A172 (cell line): ENCODE measurements at places on chromosomes 16 and 17. TPM values are rescaled to one million over a fixed set of nuclear protein-coding genes. Genes with fewer than 3 reads are reported as not detected.

- no peak for DNase-seq
Measured at GRCh38 chr17:73360961-73361761, 49.4 kb upstream of the CDC42EP4 start.

DNA sequence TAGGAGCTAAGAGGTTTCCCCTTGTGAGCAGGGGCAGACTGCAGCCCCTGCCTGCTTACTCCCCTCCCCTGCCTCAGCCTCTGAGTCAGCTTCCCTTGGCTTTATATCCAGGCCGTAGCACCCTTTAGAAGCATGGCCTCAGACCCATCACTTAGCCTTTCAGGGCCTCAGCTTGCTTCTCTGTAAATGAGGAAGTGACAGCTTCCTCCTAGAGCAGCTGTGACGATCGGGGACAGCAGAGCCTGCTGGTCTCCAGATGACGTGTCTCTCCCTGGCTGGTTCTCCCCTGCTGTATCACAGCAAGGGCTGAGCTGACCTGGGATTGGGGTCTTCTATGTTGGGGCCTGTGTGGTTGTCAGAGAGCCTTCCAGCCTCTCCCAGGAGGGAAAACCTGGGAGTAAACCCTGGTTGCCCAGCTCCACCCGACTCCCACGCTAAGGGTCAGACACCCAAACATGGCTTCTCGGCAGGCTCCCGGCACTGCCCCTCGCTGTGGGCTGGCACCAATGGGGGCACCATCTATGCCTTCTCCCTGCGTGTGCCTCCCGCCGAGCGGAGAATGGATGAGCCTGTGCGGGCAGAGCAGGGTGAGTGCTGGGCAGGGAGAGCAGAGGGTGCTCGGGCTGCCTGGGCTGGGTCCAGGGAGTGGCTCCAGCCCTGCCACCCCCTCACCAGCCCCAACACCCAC lies 16.3 kb upstream of the MYO15B start:
- no peak for DNase-seq

GRCh38 chr16:89446136-89446974 lies 44.0 kb downstream of the ANKRD11 start:
- DNase-seq = no peak

ITGAD gene
- total RNA-seq = not detected in 2 replicates

GRCh38 chr17:50289278-50289677 lies 15.0 kb downstream of the TMEM92 start:
- DNase-seq = no peak

DNA sequence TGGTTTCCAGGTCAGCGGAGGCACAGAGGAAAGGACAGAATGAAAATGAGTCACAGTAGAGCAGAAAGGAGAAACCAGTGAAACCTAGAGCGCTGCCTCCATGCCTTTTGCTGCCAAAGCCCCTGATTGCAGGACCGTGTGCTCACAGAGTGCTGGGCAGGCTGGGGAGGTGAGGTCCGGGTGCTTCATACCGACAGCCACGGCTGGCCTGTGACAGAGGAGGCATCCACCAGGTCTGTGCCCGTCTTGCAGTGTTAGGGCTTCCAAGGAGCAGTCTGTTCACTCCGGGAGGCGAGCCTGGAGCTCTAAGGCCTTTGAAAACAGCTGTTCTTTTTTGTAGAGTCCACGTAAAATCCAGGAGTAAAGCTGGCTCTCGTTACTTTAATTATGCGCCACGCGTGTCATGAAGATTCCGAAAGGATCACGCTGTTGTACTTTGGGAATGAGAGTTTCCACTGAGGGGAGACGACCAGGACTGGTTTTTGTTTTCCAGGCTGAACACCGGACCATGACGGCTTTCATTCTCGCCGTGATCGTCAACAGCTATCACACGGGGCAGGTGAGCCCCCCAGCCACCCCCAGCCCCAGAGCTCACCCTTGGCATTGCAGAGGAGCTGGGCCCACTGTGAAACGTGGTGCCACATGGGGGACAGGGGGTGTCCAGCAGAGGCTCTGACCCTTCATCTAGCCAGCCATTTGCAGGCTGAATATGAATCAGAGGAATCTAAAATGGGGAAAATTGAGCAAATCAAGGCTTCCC lies 108.5 kb upstream of the CHMP6 start:
- DNase-seq = no peak

- peak; percentile 57 for DNase-seq
Measured at GRCh38 chr16:51327001-51327400, 175.9 kb upstream of the SALL1 start.

GRCh38 chr17:75976175-75976848 lies 2.7 kb downstream of the ACOX1 start:
- no peak for DNase-seq

DNA sequence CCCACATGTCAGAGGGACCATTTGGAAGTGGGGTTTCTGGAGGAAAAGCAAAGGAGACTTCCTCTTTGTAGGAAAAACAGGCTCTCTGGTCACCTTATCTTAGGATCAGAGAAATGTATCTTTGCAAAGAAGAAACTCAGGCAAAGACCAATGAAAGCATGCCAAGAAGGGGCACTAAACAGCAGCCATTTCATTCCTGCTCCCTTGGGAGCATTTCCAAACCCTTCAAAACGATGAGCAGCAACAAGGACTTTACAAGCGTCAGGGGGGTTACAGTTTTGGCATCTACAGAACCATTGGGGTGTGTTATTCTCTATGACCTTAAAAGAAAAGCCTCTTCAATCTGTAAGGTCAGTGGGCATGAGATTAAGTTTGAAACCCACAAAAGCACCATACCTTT lies 122.8 kb downstream of the SMG6 start:
- no peak for DNase-seq

DNA sequence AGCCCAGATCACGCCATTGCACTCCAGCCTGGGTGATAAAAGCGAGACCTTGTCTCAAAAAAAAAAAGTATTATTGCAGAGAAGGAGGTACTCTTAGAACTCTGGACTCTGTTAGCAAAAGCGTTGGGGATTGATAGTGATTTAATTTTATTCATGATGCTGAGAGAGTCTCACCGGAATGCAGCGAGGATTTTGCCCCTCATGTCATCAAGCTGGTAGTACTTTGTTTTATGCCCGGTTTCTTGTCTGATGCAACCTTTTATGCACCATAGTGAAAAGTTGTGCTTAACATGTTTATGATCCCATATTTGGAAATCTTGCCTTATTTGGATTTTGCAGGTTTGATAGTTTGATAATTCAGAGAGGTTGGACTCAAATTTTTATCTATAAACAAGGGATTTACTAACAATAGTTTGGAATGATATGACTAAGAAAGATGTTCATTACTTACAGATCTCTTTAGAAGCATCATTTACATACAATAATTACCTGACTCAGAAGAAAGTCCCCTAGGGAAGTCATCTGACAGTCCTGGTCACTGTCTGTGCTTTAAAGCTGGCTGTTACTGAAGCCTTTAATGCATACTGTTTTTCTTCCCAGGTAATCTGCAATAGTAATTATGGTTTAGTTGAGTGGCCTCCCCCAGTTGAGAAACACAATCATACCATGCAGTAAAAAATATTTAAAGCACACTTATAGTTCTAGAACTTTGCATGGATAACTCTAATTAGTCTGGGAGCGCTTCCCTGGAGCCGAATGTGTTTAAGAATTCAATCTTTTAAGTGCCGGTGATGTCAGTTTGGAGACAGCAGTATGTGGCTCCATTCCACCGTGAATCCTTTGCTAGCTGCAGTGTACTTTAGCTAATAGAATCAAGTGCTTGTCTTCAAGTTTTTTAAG lies 120.9 kb downstream of the PRKCA start:
- peak; percentile 11 for DNase-seq
